ENCODE measurements at places on chromosomes 3 and 15.
A peak's percentile ranks its signal among the peaks of the same experiment; 100 is the strongest.

DNA sequence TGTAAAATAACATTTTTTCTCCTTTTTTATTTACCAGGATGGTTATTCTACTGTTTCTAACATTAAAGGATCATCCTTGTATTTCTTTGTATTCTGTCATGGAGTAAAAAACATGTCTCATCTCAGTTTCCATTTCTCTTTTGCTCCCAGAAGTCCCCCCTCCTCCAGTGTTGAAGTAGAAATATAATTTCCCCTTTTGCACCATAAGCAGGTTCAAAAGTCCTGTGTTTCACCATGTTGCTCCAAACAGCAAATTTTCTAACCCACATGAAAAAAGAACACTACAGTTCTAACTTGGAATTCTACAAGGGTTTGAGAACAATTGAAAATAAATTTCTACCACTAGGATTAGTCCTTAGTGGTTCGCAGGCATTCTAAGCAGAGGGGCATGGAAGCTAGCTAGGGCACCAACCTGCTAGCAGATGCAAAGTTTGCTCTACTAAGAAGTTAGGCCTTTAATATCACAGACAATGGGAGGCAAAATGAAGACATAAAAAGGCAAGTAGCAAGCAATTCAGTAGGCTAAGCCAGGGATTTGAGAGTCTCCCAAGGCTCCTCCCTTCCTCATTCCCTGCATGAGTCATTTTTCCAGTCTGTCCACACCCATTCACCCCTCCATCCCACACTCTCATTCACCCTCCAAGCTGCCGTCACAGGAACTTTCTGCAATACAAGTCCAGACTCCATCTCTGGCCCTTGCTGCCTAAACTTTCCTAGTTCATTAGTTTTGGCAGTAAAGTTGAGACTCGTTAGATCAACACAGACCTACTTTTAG is 2.3 kb upstream of the MBNL1 start:
- DNase-seq: no peak

GRCh38 chr15:41483115-41483514 is 10.6 kb upstream of the ITPKA start:
- DNase-seq: peak; percentile 36

GRCh38 chr3:128697341-128697740 is 28.6 kb upstream of the RAB7A start:
- DNase-seq: no peak

DNA sequence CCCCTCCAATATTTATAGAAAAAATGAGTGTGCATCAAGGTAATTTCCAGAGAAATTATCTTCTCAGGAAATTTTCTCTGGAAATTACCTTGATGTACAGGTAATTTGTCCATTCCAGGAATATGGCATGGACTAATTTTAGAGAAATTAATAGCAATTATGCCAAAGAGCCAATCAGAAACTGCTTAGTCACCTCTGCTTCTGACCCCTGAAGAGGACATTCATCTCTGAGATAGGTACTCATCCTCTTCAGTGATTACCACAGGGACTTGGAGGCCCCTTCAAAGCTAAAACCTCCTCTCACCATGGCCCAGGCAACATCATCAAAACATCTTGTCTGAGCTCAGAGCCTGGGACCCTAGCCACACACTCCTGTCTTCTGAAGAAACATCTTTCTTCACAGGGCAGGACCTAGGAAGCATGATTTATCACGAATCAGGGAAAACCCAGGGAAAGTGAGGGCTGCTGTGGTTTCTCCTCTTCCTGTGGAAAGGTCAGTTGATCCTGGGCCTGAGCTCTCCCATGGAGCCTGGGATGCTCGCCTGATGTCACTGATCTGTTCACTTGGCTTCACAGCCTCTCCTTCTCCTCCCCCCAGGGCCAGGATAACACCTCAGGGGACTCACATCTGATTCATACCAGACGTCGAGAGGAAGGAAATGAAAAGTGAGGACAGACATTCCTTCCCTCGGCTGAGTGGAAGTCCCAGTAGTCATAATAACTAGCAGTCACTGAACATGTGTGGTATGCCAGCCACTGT is 210.5 kb downstream of the DTWD1 start:
- DNase-seq: no peak

- DNase-seq: no peak
These were observed 32.2 kb upstream of the TMEM158 start for GRCh38 chr3:45258317-45258716.

DNA sequence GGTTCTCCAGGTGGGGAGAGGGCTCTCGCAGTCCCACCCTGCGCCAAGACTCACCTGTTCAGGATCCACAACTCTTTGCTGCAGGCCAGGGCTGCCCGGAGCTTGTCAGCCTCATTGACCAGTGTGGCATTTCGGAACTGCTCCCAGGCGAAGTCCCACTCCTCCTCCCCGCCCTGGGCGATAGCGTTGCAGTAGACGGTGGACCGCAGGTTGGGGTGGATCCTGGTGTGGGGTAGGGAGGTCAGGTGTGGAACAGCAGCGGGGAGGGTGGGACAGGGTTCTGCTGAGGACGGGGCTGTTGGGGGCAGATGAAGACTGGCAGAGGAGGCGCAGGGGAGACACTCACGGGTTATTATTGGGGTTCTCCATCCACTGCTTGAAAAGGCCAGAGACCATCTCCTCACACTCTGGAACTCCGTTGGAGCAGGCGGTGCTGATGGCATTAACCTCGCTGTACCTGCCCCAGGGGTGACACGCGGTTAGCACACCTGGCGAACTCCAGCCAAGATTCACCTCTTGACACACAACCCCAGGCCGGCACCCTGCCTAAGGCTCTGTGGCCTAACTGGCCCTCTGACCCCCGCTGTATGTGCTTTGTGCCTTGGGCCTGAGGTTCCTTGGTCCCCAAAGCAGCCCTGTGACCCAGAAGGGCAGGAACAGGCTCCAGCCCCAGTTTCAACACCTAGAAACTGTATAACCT is 16.1 kb downstream of the MESP2 start:
- no peak for DNase-seq

GRCh38 chr15:51011212-51011611 is 83.5 kb downstream of the TNFAIP8L3 start:
- no peak for DNase-seq

GRCh38 chr15:34984889-34985630 is 3.0 kb downstream of the ZNF770 start:
- DNase-seq: no peak

DNA sequence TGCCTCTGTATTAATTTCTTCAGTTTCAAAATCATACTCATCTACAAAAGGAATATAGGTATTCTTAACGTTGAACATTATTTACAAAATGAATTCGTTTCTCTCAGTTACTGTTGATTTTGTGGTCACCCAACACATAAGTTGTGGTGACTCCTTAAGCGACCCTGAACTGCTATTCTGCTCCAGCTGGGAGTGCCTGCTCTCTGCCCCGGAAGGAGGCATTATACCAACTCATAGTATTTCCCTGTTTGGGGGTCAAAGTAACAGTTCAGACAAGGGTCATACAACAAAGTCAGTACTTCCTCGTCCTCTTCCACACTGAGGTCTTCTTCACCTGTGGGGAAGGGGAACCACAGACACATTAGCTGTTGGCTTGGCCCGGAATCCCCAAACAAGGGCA is 75.7 kb upstream of the FAM3D start:
- no peak for DNase-seq

DNA sequence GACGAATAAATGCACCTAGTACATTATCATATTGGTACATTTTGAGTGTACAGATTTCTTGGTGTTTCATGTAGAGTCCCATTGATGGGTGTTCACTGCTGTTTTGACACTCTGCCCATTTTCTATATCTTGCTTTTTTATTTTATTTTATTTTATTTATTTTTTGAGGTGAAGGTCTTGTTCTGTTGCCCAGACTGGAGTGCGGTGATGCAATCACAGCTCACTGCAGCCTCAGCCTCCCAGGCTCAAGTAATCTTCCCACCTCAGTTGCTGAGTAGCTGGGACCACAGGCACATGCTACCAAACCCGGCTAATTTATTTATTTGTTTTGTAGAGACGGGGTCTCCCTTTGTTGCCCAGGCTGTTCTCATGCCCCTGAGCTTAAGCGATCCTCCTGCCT is 44.2 kb downstream of the DNAJC13 start:
- DNase-seq: no peak

DNA sequence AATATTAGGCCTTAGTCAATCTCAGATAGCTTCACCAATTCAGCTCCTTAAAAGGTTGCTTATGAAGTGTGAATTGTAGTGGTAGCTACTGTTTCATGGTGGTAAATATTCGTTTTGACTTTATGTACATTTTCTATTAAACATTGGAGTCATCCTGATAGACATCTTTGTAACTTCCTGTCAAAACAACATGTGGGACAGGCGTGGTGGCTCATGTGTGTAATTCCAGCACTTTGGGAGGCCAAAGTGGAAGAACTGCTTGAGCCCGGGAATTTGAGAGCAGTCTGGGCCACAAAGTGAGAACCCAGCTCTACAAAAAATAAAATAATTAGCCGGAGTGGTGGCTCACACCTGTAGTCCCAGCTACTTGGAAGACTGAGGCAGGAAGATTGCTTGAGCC is 2.0 kb upstream of the TRIM59 start:
- DNase-seq: no peak

DNA sequence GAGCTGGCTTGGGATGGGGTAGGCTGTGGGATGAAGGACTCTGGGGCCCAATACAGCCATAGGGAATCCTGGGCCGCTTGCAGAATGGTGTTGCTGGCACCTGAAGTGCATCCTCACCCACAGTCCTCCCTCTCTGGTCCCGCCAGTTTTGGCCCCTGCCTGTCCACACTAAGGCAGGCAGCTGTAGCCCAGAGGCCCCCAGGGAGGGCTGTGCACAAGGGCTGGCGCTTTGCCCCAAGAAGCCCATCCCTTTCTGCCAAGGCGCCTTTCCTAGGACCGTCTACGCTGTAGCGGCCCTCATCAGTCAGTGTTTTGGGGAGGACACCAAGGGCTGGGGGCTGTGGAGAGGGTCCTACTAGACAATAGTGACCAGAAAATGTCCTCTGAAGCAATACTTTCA is 116.2 kb upstream of the ABHD17C start:
- no peak for DNase-seq

- DNase-seq: no peak
These were observed 48.8 kb upstream of the PRTG start for GRCh38 chr15:55791551-55792400.

- no peak for DNase-seq
These were observed 35.1 kb upstream of the SPTBN5 start for GRCh38 chr15:41928637-41929620.

- DNase-seq: no peak
These were observed 63.4 kb downstream of the CYP19A1 start for GRCh38 chr15:51274956-51275355.

GRCh38 chr3:9206287-9206686 is 43.2 kb downstream of the SRGAP3 start:
- DNase-seq: no peak

DNA sequence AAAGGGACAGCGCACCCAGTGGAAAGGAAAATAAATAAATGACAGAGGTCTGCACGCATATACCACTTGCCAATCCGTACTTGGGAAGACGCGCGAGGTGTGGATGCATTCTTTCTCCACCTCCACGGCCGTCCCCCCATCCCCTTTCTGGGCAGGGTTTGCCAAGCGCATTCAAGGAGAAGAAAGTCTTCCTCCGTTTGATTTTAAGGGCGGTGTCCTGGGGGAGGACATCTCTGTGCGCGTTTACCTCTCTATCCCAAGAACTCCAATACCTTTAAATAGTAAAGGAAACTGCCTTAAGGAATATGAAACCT is 576 bp upstream of the MB21D2 start:
- DNase-seq: no peak

DNA sequence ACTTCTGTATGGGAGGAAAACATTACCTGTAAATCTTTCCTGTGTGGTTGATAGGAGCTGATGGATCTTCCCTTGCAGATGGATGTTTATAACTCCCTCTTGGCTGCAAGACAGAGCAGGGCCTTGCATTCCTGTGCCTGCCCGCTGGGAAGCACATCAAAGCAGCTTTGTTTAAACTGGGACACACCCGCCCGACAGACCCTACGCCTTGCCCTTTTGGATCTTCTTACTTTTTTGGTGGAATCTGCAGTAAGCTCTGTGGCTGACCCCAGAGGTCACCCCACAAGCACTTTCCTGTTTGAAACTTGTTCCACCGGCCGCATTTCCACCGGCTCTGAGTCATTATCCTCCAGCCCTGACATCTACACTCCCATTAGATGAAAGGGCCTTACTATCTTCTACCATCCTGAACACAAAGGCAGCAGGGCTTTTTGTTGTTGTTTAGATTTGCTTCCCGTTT is 244.1 kb upstream of the STT3B start:
- peak; percentile 46 for DNase-seq

- DNase-seq: no peak
These were observed 87.0 kb upstream of the ONECUT1 start for GRCh38 chr15:52876991-52877663.

DNA sequence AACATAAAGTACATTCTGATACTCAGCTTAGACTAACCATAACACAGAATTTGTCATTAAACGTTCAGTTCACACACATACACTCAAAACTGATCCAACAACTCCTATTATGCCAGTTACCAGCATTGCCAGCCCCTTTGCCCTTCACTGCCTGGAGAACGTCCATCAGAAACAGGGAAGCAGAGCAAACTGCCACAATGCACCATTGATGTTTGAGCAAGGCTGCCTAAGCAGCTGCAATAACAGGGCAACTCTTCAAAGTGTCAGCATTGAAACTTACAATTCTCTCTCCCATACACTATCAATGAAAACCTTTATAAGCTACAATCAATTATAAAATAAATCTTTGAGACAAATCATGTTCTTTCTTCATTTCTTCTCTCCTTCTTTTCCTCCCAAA is 85.1 kb downstream of the ZBTB20 start:
- no peak for DNase-seq
